ENCODE measurements at places on chromosomes 6 and 20.

DNA sequence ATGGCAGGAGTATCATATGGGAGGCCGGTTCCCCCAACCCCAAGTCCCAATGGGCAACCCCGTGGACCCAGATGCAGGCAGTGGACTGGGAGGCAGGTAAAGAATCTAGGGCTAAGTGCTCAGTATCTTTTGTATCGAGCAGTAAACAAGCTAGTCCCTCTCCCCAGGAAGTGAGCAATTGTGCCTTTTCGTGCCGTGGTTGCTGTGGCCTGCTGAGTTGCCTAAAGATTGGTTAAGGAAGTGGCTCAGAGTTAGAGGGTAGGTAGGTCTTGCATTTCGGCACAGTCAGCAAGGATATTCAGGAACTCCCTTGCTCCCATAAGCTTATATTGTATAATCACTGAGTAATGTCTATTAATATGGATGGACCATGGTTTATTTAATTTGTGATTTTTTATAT is 1.3 kb upstream of the DNAH8 start:
- no peak for DNase-seq

- no peak for DNase-seq
Measured at GRCh38 chr6:150492941-150493340, 106.7 kb upstream of the PLEKHG1 start.

DNA sequence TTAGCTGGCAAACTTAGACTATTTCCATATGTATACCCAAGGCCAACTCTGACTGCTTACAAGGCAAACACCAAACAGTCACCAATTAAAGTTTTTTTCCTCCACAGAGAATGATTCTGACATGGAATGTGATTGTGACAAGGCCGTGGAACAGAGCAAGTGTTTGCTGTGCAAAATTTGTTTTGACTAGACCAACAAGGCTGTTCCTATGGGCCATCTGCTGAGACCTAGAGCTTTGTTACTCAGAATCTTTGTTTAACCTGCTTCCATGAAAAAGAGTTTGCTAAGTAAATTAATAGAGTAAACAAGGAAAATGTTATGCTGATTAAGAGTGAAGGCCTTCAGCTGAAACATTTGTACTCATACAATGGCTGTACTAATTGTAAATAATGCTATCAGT is 51.6 kb upstream of the IMPG1 start:
- DNase-seq, result no peak

DNA sequence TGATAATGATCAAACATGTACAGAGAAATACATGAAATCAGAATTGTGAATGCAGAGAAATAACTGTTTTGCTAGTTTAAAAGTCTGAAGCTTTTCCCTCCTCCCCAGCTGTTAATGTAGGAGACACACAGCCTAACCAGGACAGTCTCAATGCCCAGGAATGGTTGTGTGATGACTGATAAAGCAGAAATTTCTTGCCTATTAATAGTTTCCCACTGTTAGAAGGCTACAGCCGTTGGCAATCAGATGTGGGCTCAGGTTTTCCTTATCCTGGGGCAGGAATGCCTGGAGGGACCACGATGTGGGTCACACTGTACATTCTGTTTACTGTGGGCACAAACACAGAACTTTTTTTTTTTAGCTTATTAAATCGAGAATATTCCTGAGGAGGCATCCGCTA is 1.9 kb downstream of the PPP1R3D start:
- no peak for DNase-seq

GRCh38 chr6:87382861-87383260 is 24.9 kb upstream of the CFAP206 start:
- DNase-seq, result no peak

DNA sequence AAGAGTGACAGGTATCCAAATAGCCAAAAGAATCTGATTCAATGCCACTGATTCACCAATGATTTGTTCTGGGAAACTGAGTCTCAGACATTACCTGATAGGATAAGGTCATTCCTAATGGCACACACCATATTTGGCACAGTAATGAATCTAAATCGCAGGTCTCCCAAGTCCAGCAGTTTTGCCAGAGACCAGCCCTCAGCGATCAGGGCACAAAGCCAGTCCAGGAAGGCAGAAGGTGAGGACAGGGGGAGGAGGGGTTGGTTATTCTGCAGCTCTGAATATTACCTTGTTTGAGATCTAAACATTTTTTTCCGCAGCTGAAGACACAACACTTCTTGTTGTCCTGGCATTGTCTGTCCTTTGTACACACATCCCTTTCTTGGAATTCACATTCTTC is 1.9 kb downstream of the EPPIN start:
- DNase-seq, result no peak

DNA sequence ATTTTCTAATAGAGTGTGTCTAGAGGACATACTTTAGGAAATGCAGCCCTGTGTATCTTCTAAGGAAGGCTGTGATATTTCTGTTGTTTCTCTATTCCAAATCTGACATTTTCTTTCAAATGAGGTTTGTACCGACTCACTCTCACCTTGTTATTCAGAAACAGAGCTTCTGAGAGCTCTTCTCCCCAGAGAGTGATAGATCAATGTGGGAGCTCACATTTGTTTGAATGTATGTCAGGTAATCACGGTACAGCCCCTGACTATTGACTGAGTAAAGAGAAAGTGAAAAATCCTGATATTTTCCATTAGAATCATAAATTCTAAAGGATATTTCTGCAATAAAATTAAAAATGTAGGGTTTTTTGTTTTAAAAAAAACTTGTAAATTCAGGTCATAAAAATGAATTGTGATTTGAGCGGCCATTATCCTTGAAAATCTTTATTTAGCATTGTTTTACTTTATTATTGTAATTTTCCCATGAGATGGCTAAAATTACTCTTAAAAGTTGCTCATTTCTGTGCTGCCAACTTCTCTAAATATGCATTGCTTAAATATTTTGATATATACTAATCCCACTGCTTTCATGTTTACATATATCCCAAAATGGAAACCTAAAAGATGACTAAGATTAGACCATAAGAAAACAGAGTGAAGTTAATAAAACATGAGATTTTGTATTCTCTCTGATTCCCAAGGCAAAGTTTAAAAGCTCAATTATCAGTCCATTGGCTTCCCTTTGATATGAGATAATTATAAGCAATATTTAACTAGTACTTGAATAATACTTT is 1226.8 kb upstream of the CITED2 start:
- no peak for DNase-seq

DNA sequence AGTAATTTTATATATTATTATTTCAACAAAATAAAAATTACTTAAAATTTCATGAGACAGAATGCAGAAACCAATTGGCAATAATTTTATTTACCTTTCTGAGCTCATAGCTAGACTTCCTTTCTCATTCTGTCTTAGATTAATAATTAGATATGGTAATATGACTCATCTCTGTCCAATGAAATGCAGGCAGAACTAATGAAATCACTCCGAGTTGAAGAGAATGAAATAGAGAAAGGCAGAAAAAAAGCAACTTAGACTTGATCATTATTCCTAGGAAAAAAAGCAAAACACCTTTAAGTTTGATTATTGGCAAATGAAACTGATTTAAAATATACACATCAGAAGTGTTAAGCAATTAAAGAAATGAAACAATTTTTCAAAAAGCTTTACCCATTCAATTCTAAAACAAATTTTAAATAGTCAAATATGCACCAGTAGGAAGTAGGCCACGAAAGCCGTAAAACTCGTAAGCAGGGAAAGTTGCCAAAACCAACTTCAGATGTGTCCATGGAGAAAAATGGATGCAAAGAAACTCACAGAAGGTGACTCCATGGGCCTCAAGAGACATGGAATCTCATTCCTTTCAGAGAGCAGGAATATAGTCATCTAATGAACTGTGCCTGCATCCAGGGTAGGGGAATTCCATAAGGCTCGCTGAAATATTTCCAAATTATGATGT is 293.8 kb upstream of the RGS17 start:
- DNase-seq, result no peak
